ENCODE measurements at places on chromosomes 3 and 15.
A peak's percentile ranks its signal among the peaks of the same experiment; 100 is the strongest.

GRCh38 chr15:63447017-63447676, 57.2 kb upstream of the USP3 start:
- DNase-seq: peak; percentile 89

DNA sequence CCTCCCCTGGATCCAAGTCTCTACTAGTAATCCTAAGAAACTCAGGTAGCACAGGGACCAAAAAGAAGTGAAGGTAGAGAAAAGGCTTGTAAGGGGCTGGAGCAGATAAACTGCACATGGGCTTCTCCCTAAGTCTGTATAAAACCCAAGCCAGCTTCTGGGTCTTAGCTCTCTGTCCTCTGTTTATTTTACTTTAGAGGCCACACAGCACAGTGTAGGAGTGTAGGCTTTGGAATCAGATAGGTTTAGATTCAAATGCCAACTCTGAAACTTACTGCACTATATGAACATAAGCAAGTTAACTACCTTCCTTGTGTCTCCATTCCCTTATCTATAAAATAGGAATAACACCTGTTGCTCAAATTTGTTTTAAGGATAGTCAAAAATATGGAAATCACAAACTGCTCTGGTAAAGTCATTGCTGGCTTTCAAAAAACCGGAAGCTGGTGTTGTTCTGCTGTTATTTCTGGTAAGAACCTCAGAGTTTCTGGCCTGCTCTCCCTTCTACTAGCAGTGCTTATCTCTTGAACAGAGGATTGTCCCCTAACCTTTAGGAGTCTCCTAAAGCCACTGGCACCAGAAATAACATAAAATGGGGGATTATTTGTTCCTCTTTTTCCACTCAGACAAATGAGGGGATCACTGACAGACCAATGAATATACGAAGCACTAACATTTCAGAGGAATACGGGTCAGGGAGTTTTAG, 33.8 kb downstream of the PIK3R4 start:
- no peak for DNase-seq

DNA sequence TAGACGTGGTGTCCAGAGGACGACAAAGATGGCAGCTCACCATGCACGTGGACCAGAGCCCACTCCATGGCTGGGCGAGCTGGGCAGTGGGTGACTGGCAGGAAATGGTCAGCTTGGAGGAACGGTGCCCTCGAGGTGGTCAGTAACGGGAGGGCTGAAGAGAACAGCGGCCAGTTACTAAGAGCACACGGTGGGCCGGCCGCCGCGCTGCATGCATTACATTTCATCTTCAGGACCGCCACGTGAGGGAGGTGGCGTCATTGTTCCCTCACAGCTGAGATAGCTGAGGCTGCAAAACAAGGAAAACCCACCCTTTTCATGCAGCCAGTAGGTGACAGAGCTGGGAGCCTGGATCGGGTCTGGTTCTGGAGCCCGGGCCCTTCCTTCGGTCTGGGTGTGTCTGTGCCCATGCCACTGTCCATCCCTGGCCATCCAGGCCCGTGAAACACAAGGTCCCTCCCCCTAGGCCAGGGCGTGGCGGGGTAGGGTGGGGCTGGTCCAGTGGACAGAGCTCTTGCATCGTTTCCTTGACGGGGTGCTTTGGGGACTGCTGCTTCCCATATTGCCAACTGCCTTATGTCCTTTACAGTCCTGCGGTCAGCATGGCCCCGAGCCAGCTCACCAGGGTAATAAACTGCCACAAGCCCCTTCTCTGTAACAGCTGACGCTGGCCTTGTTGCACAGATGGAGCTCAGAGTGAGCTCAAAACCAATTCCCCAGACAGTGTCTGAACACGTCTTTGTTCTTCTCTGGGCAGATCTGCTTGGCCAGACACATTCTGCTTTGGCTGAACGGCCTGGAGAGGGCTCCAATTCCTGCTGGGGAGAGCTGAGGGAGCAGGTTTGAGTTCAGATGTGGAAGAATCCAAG, 51.8 kb downstream of the RGMA start:
- no peak for DNase-seq

DNA sequence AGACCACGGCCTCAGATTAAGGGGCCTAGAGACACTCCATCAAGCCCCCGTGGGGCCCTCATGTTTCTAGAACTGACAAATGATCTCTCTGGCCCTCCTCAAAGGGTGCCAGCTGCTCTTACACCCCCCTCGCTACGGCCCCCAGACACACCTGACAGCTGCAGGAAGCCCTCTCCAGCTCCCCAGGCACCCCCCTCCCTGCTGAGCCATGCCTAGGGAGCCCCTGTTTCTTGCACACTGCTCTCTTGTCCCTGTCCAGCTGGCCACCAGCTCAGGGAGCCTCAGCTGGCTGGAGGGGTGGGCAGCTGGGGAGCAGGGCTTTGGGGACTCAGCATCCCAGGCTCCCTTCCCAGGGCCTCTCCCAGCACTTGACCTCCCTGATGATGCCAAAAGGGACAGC, 14.8 kb downstream of the TNK2 start:
- no peak for DNase-seq

DNA sequence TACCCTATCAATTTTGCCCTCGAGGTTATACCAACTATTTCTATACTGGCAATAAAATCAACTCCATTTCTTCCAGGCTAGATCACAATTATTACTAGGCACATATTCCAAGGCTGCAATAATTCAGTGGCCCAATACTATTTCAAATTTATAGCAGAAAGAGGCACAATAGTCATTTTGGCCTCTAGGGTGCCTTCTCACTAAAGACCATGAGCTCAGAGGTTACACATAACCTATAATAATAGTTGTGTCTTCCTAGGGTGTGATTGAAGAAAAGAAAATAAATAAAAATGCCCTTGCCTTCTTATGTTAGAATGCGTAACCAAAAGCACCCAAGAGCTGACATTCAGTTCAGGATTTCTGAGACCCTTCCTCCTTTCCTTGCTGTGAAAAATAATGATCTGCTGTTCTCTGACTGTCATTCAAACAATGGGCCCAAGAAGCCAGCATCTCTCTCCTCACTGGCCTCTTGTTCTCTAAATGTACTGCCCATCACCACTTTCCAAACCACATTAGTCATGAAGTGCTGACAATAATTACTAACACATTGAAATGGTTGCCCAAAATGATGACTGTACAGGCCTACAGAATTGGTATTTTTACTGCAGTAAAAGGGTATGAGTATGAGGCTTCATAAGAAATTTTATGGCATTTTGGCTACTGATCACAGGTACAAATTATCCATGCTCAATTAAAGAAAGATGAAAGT, 244.8 kb downstream of the LRRN1 start:
- no peak for DNase-seq

Data from NCI-H1105 (cell line).